Stimulated activated CD8-positive, alpha-beta memory T cell treated with anti-CD3 and anti-CD28 coated beads, Interleukin-2, amount 100 ng/mL, for 1 hour (primary cell): ENCODE measurements at places on chromosomes 2 and 18.
A peak's percentile ranks its signal among the peaks of the same experiment; 100 is the strongest.

GRCh38 chr2:105373344-105373781, 25.5 kb downstream of the FHL2 start:
- DNase-seq, result no peak

- no peak for DNase-seq
Observed at GRCh38 chr2:168912901-168913369, 11.8 kb downstream of the G6PC2 start.

- DNase-seq, result no peak
Observed at GRCh38 chr18:22005191-22005841, 164.1 kb upstream of the GATA6 start.

- no peak for DNase-seq
Observed at GRCh38 chr2:237639052-237639835, 11.9 kb downstream of the LRRFIP1 start.

DNA sequence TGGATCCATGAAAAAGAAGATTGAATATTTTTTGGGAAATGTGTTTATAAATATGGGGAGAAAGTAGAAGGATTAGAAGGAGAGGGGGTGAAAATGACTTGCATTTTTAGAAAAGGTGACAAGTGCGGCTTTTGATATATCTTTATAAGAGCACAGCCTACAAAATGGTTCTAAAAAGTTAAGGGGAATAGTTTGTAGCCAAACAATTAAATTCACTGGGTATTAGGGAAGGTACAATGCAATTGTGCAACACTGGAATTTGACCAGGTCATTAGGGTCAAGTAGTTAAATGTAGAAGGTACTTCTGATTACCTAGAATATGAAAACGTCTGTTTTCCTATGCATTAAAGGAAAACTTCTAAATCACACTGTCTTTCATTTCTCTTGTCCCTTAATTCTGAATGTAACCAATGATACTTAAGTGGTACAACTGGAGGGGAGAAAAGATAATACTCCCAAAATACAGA, 44.5 kb upstream of the SERTAD2 start:
- no peak for DNase-seq

- no peak for DNase-seq
Observed at GRCh38 chr2:113407446-113408099, 29.9 kb upstream of the ZNG1B start.

GRCh38 chr2:231425811-231426703, 30.5 kb downstream of the B3GNT7 start:
- peak; percentile 28 for DNase-seq

- DNase-seq, result no peak
Observed at GRCh38 chr2:232886176-232886575, 16.1 kb downstream of the SNORC start.

DNA sequence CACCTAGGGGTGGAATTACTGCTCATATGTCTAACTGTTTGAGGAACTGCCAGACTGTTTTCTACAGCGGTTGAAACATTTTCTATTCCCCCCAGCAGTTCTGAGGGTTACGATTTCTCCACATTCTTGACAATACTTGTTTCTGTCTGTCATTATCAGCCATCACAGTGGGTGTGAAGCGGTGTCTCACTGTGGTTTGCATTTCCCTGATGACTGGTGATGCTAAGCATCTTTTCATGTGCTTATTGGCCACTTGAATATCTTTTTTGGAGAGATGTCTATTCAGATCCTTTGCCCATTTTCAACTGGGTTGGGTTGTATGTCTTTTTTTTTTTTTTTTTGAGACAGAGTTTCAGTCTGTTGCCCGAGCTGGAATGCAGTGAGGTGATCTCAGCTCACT, 63.0 kb downstream of the ADNP2 start:
- DNase-seq, result no peak

GRCh38 chr2:58879834-58880233, 638.7 kb upstream of the FANCL start:
- DNase-seq, result no peak

DNA sequence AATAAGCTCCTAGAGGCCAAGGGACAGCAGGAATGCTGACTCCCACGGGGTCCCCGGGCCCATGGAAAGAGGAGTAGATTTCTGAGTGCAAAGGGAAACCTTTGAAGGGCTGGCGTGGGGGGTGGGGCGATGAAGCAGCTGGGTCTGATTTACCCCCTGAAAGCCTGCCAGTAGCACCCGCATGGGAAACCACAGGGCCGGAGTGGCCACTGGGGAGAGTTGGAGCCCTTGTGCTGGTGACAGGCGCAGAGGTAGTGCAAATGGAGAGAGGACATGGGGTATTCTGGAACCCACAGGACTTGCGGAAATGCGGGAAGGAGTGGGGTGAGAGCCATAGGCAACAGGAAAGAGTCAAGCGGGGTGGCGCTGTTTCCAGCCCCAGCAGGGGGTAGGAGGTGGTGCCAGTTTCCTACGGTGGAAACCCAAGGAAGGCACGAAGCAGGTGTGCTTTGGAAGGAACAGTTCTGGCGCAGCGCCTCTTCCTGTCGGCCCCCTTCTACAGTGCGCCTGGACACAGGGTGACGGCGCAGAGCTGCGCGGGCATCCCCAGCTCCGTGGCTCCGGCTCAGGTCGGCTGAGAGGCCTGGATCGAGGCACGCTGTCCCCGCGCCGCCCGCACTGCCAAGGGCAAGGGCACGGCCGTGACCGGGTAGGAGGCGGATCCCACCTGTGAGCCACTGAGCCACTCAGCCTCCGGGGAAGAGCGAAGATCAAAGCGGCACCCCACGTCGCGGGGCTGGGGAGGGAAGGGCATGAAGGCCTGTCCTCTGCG, 149.0 kb upstream of the GLI2 start:
- DNase-seq, result no peak
